PC-3 (cell line): ENCODE measurements at places on chromosomes 2 and 18.

- no peak for DNase-seq
Observed at GRCh38 chr2:105736145-105736544, 8.6 kb upstream of the NCK2 start.

GRCh38 chr18:54947091-54947490, 12.2 kb downstream of the CCDC68 start:
- DNase-seq = peak; percentile 26

DNA sequence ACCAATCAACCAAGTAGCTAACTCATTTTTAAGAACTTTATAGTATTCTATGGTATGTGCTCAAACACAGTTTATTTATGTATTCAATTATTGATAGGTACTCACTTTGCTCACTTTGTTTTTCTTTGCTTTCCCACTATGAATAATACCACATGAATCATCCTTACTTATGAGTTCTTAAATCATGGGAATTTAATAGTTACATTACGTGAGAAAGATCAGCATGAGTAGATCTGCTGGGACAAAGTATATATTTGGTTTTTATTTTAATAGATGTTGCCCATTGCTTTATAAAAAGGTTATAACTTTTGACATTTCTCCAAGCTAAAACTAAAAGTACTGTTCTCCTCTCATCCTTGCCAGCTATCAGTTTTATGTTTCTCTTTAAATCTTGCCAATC, 390.7 kb downstream of the LRATD1 start:
- peak; percentile 68 for DNase-seq

GRCh38 chr2:38165698-38166097, 89.7 kb upstream of the CYP1B1 start:
- DNase-seq = no peak

- peak; percentile 67 for DNase-seq
Observed at GRCh38 chr2:195612611-195613495, 44.2 kb upstream of the SLC39A10 start.

DNA sequence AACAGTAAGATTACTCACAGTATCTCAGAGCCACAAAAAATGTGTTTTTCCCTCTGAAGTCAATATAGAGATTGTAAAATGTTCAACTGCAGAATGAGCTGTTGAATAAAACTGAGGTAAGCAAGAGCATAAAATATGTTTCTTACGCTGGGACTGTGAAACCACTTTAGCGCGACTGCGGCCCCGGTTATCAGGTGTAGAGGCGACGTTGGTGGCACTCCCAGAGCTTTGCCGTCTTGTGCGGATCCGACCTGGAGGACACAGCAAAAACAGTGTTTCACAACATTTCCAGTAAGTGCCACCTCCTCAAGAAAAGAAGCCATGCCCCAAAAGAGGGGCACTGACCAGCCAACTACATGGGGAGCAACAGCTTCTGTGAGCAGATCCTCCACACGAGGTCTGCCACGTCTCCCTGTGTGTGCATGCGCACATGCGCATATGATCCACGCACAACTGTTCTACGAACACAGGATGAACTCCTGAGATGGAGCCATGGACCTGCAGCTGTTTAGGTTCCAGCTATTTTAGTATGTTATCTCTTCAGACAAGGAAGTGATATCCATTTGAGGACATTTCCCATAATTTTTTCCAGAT, 100.7 kb upstream of the RNU4ATAC start:
- no peak for DNase-seq

GRCh38 chr2:158658396-158658795, 136.7 kb upstream of the DAPL1 start:
- DNase-seq = no peak

DNA sequence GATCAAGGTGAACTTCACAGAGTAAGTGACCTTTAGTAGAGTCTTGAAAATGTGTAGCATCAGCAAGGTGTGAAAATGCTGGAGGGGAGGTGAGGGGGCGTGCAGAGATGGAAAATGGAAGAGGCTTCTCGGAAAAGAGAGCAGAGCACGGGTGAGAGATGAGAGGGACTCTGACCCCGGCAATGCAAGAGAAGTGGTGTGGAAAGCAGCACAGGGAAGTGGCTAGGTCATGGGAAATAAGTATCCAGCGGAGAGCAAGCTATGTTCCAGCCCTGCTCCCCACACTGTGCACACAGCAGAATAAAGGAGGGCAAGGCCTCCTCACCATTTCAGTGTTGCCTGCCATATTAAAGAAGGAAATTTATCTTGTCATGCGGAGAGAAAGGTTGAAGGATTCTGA, 241.7 kb upstream of the DOK6 start:
- no peak for DNase-seq

DNA sequence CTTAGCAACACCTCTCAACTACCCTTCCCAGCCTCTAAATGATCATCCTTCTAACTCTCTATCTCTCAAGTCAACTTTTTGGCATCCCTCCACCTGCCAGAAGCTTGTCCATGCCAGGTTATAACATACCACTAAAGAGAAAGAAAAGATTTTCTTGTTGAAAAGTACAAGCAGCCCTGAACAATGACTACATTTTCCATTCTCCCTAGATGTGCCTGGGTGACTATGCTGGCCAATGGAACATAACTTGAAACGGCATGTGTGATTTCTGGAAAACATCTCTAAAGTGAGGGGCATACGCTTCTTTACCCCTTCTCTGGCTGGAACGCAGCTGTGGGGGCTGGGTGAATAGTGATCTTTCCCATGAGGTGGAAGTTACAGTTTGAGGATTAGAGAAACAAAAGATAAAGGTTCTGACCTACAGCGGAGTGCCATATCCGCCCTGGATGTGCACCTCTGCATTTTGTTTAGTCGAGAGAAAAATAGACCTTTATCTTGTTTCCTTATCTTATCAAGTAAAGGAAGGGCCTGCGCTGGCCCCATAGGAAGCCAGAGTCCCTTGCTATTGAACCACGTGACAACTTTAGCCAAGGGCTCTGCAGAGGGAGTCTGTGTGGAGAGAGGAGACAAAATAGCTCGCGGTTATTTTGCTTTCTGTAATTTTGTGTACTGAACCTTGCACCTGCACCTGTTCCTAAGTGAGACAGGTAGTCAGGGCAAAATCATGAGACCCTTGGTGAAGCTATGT, 436.8 kb downstream of the TGIF1 start:
- DNase-seq = no peak

GRCh38 chr2:84704505-84705244, 176.2 kb downstream of the TRABD2A start:
- DNase-seq = no peak

DNA sequence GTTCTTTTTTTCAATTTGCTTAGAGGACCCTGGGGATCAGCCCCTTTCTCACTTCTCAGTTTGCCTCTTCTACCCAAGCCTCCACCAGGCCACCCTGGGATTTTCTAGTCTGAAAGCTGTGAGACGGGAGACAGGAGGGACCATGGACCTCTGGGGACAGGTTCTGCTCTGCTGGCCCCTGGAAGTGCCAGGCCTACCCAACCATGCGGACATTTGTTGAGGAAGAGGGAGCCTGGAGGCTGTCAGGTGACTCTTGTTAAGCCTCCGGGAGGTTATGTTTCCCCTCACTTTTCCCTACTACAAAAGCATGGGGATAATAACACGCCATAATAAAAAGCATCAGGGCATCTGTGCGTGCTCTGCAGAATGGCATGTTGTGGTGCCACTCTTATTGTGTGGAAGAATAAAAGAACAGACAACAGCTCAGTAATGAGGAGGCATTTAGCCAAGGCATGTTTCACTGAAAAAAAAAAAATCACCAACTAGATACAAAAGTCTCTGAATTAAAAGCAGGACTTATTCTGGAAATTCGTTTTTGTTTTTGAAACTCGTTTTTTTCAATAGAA, 48.3 kb upstream of the PLA2R1 start:
- no peak for DNase-seq

DNA sequence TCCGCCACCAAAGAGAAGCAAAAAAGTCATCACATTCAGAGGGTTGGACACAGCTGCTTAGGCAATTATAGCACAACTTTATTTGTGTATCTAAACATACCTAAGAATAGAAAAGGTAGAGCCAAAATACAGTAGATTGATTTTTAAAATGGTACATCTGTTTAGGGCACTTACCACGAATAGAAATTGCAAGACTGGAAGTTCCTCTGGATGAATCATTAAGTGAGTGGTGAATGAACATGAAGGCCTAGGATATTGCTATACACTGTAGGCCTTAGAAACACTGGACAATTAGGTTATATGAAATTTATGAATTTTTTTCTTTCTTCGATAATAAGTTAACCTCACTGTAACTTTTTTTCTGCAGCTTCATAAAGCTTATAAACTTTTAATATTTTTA, 687.0 kb downstream of the BCL11A start:
- no peak for DNase-seq

- DNase-seq = no peak
Observed at GRCh38 chr2:109133746-109134145, 4.7 kb downstream of the SH3RF3 start.

DNA sequence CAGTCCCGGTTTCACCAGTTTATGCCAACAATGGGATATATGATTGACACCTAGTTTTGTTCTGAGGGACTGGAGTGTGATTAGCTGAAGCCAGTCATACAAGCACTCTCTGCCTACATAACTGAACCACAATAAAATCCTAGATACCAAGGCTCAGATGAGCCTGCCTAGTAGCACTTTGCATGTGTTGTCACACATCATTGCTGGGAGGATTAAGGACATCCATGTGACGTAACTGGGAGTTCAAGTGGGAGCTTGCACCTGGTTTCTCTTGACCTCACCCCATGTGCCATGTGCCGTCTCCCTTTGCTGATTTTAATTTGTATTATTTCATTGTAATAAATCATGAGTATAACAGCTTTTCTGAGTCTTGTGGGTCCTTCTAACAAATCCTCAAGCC, 90.3 kb downstream of the TMEM163 start:
- DNase-seq = no peak

- DNase-seq = no peak
Observed at GRCh38 chr2:111910609-111911277, 12.3 kb downstream of the MERTK start.

- no peak for DNase-seq
Observed at GRCh38 chr2:119249311-119249710, 25.7 kb downstream of the STEAP3 start.

DNA sequence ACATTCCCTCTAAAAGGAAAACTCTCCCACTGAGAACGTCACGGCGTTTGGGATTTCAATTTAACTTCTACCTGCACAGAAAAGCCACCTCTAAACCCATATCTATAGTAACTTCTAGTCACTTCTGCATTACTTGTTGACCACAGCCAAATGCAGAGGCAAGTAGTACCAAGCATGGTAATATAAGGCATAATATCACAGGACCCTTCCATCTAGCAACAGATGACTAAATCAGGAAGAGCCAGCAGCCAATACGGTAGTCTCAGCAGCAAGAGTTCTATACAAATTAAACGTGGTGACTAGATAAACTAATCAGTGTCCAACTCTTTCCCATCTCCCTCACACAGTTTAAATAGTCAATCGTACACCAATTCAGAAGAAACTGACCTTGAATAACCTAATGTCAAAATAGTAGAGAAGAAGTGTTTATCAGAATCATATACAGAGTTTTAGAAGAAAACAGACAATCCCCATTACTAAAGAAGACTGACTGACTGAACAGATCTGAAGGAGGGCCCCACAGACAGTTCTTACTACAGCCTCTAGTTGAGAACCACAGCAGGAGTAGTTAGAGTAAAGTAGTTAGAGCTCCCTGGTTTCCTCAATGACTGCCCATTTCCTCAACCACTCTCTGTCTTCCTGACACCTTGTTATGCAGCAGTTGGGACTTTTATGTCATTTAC, 30.0 kb downstream of the MEMO1 start:
- peak; percentile 38 for DNase-seq
